ENCODE measurements at places on chromosomes 12 and 14.
A peak's percentile ranks its signal among the peaks of the same experiment; 100 is the strongest.

DNA sequence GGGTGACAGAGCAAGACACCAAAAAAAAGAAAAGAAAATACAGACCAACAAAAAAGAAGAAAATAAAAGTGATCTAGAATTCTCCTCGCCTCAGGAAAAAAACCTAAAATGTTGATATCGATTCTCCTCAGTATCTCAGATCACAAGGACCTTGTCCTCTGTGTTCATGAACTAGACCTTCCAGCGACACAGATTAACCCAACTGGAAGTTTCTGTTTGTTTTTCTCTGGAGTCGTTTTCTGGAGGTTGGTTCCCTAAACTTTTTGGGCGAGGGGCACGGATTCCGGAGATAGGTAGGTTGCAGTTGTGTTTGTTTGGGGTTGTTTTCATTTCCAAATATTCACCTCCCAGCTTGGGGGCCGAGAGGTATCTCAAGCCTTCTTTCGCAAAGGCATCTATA, 559 bp upstream of the RFC5 start:
- no peak for DNase-seq

- no peak for DNase-seq
Observed at GRCh38 chr14:64081174-64081746, 212.9 kb downstream of the ESR2 start.

GRCh38 chr14:22545842-22546721, 42.9 kb downstream of the DAD1 start:
- DNase-seq, result no peak

- no peak for DNase-seq
Observed at GRCh38 chr12:89731089-89731488, 22.5 kb upstream of the ATP2B1 start.

DNA sequence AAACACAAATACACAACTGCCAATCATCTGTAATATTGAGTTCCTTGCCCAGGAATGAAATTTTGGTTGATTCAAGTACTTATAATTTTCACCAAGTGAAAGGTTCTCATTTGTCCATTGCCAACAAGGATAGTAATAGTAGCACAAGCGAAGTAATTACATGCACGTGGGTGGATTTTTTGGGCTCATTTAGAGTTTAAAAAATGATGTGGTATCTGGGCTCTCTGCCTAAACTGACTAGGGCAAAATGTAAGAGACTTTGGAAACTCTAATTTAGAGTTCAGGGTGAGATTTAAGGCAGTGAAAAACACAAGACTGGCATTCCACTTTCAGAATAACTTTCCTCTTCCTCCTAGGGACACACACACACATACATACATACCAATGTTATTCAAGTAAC, 111.7 kb downstream of the MYRFL start:
- no peak for DNase-seq

- no peak for DNase-seq
Observed at GRCh38 chr14:61854898-61855297, 92.7 kb downstream of the SNAPC1 start.

- DNase-seq, result no peak
Observed at GRCh38 chr12:90290980-90291975, 582.6 kb upstream of the ATP2B1 start.

DNA sequence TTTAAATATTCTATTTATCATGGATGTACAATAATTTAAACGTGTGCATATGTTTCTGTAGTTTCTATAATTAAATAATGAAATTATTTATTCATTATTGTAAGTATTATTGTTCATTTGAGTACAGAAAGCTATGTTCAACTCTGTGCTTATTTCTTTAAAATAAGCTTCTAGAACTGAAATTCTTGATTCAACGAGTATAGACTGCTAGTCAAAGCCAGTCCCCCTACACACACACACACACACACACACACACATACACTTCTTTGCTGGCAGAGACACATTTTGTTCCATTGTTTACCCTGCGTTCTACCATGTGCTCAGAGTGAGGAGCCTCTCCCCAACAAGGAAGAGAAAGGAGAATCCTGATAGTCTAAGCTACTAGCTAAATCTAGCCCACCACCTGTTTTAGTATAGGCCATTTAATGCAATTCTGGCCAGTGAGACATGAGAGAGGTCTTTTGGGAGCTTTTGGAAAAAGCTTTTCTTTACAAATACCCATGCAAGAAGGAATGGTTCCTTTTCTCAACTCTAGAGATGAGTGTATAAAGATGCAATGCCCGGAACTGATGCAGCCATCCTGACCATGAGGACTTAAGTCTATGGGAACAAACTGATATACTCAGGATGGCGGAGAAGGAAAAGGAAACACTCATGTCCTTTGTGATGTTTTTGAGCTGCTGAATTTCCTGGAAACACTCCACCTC, 161.4 kb downstream of the NDUFA12 start:
- DNase-seq, result no peak

DNA sequence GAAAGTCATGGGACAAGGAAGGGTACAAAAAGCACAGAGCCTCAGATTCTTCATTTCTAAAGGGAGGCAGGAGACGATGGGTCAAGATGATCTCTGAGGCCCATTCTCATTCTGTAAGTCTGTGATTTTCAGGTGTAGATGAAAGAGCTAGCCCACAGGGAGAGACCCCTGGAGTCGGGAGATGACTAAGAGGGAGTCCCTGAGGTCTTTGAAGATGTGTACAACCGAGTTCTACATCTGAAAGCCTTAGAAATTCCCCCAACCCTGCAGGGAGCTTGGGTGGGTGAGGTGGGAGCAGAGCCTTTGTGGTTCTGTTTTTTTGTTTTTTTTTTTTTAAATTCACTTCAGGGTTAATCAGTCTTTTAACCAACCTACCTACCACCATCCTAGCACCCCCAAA, 3.1 kb downstream of the WNT10B start:
- no peak for DNase-seq

DNA sequence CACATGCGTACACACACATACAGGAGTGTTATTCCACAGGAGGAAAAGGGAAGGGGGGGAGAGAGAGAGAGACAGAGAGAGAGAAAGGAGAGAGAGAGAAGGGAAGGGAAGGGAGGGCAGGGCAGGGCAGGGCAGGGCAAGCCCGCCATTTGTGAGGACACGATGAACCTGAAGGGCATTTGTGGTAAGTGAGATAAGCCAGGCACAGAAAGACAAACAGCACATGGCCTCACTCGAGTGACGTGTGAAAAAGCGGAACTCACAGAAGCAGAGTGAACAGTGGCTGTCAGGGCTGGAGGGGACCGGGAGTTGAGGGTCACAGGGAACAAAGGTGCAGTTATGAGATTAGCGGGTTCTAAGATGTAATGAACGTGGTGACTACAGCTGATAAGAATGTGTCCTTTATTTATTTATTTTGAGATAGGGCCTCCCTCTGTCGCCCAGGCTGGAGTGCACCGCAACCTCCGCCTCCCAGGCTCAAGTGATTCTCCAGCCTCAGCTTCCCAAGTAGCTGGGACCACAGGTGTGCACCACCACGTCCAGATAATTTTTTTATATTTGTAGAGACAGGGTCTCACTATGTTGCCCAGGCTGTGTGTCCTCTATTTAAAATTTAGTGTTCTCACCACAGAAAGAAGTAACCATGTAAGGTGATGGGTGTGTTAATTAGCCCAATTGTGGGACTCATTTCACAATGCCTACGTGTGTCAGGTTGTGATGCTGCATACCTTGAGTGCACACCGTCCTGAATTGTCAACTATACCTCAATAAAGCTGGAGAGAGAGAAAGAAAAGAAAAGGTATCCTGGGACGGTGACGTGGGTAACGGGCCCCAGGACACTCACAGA, 18.7 kb upstream of the FBRSL1 start:
- DNase-seq, result no peak

DNA sequence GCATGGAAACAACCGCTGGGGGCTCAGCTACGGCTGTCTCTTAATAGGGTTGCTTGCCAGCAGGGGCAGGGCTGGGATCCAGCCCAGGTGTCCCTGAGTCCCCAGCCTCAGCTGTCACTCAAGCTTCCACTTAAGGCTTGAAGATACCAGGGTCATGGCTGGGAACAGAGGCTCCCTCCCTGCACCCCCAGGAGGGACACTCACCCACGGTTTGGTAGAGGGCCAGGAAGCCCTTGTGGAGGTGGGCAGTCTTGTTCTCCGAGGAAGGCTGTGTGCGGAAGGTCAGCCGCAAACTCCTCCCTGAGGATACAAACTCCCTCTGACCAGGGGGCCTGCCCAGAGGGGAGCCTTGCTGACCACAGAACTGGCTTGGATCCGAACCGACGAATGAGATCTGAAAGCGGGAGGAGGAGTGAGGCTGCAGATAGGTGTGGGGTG, 7.3 kb downstream of the C1RL start:
- no peak for DNase-seq

- DNase-seq, result no peak
Observed at GRCh38 chr12:106317406-106318082, 15.0 kb downstream of the TCP11L2 start.

DNA sequence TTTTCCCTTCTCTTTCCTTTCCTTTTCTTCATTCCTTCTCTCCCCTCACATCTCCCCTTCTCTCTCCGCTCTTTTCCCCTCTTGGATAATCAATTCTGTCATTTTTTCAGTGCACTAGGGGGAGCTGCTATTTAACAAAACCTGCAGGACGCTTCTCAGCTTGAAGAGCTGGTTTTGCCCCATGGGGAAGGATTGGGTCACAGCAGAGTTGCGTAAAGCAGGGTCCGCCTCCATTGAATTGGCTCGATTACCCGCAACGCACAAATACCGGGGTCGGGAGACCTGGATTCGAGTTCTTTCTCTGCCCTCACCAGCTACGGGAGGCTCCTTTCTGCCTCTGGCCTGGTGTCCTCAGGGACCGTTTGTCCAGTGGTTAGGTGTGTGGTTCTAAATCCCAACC, 42.1 kb upstream of the CHGA start:
- peak; percentile 40 for DNase-seq

- no peak for DNase-seq
Observed at GRCh38 chr14:70281939-70282338, 77.5 kb downstream of the COX16 start.

DNA sequence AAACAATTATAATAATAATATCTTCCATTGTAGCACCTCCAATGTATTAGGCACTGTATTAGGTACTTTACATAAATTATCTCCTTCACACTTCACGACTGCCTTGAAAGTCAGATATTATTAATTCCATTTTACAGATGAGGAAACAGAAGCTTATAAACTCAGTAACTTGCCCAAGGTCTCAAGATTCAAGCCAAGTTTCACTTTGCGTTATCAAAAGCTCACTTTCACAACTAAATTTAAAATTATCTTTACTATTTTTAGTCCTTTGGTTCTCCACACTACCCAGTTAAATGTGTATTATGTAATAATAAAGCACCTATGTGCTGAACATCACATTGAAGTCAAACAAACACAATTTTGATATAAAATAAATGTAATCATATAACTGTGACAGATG, 55.8 kb downstream of the NUMB start:
- no peak for DNase-seq

DNA sequence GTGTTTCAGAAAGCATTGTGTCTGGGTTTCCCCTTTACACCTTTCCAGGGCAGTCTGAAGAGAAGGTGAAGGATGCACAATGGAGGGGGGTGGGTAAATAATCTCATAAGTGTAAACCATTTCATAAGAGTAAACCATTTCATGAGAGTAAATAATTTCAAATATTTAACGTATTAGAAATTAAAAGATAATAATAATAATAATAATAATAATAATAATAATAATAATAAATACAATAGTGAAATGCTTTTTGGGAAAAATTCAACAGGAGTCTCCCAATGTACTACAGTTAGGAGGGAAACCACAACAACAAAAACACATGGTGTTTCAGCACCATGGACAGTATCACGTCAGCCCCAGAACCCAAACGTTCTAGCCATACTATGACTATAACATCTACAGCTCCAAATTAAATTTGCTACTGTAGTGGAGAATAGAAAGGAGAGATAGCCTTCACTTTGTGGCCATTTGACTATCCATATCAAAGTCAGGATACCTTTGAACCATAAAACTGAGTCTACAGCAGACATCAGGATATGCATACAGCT, 691.8 kb downstream of the BCL11B start:
- no peak for DNase-seq

DNA sequence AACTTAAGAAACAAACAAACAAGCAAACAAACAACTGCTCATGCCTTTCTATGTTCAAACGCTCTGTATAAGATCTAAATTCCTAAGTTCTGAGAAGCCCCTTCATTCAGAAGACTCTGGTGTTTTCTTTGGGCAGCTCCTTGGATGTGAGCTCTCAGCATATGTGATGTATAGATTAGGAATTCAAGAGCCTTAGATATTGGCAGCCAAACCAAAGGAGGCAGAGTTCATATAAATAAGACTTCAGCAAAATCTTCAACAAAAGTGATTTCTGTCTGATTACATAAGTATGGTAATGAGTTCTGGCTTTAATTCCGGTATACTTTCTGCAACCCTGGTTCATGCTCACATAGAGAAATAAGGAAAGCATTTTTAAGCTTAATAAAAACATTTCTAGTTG, 145.6 kb downstream of the DYRK2 start:
- no peak for DNase-seq

DNA sequence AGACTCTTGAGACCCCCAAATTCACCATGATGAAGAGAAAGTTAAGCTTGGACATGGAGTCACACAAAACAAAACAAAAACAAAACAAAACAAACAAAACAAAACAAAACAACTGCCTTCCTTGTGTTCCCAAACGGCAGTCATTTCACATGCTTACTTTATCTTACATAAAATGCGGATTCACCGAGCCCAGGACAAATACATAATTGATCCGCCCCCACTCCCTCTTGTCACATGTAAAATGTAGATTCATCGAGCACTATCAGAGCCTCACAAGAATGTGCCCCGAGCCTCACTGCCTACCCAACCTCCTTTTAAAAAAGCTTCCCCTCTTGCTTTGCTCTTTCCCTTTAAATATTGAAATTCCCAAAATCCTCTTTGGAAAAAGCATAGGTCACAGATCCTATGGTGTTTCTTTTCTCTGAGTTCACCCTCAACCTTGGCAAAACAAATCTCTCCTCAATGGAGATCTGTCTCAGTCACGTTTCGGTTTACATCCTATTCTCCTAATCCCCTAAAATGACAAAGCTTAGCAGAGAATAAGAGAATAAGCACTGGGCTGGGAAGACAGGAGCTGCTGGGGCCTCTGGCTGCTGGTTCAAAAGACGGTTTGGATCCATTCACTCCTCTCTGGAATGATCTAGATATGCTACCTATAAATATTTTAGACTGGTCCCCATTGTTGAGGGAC, 83.7 kb downstream of the NINJ2 start:
- DNase-seq, result no peak

DNA sequence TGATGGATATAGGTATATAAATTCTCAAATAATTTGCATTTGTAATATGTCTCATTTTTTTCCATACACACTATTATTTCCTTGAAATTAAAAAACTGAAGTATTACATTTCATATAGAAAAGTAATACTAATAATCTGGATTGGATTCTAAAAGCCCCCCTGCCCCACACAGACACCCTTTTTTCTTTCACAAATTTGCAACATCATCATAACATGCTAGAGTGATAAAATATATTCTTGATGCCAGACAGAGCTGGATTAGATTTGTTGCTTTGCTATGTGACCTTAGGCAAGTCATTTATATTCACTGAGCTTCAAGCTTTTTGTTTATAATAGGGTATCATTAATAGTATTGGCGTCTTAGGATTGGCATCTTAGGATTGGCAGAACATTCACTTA, 6.7 kb upstream of the PKP2 start:
- no peak for DNase-seq

GRCh38 chr12:558580-558979, 98.8 kb downstream of the B4GALNT3 start:
- DNase-seq, result no peak
